ENCODE measurements at places on chromosomes 1 and 21.

DNA sequence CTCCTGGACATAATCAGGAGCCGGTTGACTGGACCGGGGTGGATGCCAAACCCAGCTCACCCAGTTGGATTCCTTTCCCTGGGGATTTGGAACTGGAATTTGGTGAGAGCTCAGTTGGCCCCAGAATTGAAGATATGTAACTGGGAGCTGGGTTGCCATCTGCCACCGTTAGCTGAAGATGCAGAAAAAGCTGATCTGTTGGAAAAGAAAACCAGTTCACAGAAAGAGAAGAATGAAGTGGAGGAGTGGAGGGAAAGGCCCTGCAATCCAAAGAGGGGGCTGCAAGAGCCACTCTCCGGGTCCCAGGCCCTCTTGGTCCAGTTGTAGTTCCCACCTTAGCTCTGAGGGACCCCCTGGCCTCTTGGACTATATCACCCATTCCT lies 16.0 kb downstream of the TEX35 start:
- no peak for DNase-seq

DNA sequence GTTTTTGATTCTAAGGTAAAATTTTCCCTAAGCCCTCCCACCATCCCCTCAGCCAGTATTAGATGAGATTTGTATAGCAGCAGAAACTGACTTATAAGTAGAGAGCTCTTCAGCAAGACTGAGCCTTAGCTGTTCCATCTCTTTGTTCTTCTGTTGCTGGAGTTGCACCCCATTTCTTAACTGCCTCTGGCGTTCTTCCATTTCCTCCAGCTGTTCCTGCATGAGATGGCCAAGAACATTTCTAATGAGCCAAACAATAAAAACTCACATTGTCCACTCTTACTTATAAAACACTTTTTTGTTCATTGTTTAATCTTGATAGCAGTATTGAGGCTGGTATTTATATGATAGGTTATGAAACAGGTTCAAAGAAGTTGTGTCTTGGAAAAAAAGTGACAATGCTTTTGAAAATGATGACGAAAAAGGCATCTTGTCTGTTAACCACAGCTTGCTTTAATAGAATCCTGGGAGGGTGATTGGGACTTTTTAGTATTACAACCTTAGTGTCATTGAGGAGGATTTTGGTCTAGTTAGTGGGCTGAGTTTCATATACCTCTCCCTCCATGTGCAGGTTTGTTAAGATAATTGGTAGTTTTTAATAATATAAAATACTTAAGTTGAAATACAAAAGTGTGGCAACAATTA lies 18.3 kb downstream of the SYNC start:
- no peak for DNase-seq

DNA sequence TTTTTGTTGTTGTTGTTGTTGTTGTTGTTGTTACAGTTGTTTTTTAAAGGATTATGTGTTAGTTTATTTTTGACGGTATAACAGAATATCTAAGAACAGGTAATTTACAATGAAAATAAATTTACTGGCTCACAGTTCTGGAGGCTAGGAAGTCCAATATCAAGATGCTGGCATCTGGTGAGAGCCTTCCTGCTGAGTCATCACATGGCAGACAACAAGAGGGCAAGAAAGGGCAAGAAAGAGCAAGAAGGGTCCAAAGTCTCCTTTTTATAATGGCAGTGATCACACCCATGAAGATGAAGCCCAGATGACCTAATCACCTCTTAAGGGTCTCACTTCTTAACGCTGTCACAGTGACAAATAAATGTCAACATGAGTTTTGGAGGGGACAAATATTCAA lies 142.1 kb downstream of the NEGR1 start:
- DNase-seq, result peak; percentile 20

- DNase-seq, result peak; percentile 10
Measured at GRCh38 chr1:47507881-47508701, 70.2 kb downstream of the FOXD2 start.

GRCh38 chr1:92065042-92065441 lies 10.2 kb downstream of the SETSIP start:
- DNase-seq, result peak; percentile 7

GRCh38 chr1:178716111-178716510 lies 8.9 kb upstream of the RALGPS2 start:
- DNase-seq, result no peak

DNA sequence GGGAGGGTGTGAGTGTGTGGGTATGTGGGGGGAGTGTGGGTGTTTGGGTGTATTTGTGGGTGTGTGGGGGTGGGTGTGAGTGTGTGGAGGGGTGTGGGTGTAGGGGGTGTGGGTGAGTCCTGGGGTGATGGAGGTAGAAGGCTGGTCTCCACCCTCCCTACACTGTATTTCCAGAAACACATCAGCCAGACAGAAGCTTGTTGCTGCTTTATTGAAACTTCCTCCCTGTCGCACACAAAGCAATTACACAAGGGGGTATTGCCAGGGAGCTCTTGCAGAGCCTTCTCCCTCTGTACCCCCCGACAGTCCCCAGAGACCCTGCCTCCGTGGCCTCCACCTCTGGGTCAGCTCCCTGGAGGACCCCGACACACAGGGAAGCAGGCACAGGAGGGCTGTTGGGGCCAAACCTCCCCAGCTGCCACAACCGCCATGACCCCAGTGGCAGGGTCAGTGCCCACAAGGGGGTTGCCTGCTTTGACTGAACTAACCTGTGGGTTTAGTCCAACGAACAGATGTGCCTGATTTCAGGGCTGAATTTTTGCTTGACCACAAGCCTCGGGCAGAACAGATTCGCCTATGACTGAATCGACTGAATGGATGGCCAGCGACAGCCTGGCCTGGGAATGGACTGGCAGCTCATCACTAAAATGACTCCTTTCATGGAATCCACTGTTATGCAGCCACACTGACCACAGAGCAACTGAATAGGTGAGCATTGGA lies 9.1 kb upstream of the MATN1 start:
- DNase-seq, result peak; percentile 67

DNA sequence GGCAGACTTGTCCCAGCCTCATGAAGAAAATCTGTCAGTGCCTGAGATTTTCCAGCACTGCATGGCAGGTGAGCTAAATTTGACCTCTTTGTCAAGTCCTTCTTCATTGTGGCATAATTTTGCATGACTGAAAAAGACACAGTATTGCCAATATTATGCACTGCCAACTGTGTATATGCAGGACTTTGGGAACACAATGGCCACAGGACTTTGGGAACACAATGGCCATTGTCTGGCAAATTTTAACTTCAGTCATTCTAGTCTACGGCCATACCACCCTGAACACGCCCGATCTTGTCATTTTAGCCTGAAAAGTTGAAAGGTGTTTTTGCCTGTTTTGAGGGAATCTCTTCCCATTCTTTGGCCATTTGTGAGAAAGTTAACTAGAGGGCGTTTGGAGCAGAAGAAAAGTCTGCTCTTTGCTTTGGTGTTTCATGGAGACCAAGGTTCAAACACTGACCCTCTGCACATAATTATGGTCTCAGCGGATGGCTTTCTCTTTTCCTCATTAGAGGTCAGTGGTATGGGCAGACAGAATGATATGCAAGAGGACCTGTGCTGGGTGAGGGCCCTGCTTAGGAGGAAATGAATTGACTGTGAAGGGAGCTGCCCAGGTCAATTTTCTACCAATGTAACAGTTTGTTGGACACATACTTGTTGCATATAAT lies 72.4 kb upstream of the NEK7 start:
- no peak for DNase-seq

- no peak for DNase-seq
Measured at GRCh38 chr1:231232870-231233734, 7.9 kb upstream of the GNPAT start.

DNA sequence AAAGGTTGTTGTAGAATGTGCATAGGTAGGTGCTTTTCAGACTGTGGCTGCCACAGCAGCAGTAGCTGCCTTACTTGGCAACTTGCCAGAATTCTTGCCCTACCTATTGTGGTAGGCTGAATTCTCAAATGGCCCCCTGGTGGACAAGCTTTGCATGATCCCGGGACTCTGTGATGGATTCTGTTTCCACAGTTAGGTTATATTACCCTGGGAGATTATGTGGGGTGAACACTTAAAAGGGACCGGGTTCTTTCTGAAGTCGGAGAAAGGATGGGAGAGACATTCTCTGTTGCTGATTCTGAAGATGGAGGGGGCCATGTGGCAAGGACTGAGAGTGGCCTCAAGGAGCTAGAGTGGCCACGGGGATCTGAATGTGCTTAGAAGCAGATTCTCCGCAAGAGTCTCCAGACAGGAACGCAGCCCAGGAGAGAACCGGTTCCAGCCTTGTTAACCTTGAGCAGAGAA lies 32.1 kb upstream of the KCNE1 start:
- DNase-seq, result peak; percentile 88

All from ELR (cell line).